Coronary artery (tissue), 2 donors: ENCODE measurements at places on chromosomes 7 and 10.

DNA sequence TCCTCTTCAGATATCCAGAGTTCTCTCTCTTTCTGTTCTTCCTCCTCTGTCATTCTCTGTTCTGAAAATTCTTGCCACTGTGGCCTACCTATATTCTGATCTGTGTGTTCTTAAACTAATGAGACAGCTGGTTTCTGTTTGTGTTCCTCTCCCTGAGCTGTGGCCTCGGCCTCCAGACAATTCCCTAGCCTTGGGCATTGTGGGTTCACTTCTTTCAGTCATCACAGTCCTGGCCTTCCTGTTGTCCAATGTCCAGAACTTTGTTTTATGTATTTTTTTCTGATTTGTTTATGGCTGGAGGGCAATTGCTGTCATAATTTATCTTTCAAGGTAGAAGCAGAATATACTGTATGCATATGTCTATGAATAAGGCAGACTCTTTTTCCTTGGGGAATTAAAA, 173.2 kb upstream of the MTPN start:
- DNase-seq = no peak

- DNase-seq = no peak
Measured at GRCh38 chr7:145848691-145849090, 267.9 kb upstream of the CNTNAP2 start.

GRCh38 chr7:38383281-38383680, 109.8 kb upstream of the TARP start:
- no peak for DNase-seq

GRCh38 chr7:124881981-124882380, 47.6 kb downstream of the POT1 start:
- DNase-seq = no peak

DNA sequence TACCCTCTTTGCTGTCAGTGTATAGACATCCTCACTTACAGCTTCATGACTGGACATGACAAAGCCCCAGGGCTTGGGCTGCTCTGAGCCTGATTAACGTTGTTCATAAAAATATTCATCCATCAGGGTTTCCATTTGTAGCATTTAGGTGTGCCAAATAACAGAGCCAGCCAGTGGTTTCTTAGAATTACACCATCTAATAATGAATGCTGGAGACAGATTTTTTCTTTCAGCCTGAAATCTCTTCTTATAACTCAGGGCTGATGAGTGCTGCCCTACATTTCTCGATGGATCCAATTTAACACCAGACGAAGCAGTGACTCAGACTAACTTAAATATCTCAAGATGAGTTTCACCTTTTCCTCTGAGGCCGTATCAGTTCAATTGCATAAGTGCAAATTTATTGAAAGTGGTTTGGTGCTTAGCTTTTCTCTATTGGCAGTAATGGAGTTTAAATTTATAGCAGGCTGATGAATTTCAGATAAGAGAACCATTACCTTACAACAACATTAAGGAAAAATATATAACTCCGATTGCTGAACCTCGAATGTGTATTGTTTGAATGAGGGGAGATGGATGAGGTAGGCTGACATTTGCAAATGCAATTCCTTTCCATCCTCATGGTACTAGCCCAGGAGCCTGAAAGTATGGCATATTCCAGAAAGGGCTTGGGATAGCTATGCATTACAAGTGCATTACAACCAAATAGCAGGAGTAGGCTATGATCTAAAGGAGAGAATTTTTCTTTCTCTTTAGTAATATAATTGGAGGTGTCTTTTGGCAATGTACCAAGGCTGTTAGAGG, 900.6 kb downstream of the KCNMA1 start:
- DNase-seq = no peak

DNA sequence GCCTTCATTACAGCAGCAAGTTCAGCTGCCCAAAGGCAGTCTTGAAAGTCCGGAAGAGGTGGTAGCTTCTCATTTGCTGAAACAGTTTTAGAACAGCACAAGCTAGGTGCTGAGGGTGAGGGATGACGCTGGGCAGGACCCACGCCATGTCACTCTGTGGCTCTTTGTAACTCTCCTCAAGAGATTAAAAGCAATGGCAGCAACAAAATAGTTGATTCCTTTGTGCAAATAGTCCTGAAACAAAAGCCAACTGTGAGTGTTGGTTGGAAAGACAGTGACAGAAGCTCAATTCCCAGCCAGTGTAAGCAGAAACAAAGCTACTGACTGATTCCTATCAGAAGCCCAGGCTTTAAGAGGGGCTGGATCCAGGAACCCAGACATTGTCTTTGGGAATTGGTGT, 47.6 kb upstream of the AQP1 start:
- no peak for DNase-seq

DNA sequence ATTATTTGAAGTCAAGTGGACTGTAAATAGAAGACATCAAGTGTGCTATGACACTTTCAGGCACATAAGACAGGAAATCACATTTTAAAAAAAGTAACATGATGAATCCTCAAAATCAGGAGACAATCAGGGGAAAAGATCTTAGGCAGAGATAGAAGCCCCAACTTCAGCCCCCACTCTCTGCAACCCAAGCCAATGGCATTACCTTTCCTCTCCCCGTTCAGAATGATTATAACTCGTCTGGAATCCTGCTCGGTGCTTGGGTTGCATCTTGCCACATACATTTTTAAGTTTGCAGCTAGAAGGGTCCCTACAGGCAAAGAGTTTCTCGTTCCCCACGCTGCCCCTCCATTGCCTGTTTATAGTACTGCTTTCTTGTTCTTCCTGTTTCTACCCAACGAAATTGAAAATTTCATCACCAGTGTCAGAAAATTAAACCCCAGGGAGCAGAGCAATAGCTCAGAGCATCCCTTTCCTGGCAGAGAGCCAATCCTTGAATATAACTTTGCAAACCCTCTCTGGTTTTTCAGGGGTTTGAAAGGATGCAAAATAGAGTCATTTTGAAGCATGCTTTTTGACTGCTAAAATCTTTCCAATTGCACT, 260.5 kb upstream of the AOAH start:
- no peak for DNase-seq

GRCh38 chr10:61845950-61846268, 55.6 kb upstream of the ARID5B start:
- DNase-seq = no peak

GRCh38 chr7:5634107-5634950, 147.1 kb downstream of the RNF216 start:
- DNase-seq = no peak

- no peak for DNase-seq
Measured at GRCh38 chr10:46516660-46517416, 39.6 kb downstream of the GPRIN2 start.

GRCh38 chr10:91198781-91199180, 21.7 kb upstream of the PCGF5 start:
- DNase-seq = no peak

- no peak for DNase-seq
Measured at GRCh38 chr7:144822223-144822622, 13.6 kb downstream of the TPK1 start.

DNA sequence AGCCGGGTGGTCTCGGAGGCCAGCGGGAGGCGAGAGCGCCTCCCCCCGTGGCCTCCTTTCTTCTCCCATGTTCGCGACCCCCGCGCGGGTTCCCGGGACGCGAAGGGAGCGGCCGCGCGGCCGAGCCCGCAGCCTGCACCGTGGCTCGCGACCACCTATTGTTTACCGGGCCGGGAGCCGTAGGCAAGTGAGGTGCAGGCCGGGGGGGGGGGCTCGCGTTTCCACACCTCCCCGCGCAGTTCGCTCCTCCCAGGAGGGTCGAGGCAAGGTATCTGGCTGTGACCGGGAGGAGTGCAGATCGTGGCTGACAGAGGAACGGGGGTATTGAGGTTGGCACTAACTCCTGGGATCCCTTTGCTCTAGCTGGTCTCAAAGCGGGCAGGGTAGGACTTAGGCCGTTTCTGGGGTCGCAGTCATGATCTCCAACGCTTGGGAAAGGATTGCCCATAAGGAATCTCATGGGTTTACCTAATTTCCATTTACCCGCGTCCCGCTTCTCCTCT, 734 bp downstream of the PTPN12 start:
- DNase-seq = peak; percentile 78

DNA sequence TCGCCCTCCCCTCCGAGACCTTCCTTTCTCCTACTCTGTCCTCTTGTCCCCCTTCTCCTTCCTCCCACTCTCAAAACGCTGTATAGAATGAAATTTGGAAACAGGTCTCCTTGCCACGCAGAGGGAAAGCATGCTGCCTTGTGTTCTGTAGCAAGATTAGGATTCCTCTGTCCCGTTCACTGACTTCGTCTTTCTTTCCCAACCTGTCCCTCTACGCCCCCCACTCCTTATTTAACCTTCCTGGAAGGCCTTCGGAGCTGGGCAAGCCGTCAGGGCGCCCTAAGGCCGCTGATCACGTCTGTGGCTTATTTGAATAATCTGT, 1.3 kb downstream of the HOXA9 start:
- DNase-seq = no peak

DNA sequence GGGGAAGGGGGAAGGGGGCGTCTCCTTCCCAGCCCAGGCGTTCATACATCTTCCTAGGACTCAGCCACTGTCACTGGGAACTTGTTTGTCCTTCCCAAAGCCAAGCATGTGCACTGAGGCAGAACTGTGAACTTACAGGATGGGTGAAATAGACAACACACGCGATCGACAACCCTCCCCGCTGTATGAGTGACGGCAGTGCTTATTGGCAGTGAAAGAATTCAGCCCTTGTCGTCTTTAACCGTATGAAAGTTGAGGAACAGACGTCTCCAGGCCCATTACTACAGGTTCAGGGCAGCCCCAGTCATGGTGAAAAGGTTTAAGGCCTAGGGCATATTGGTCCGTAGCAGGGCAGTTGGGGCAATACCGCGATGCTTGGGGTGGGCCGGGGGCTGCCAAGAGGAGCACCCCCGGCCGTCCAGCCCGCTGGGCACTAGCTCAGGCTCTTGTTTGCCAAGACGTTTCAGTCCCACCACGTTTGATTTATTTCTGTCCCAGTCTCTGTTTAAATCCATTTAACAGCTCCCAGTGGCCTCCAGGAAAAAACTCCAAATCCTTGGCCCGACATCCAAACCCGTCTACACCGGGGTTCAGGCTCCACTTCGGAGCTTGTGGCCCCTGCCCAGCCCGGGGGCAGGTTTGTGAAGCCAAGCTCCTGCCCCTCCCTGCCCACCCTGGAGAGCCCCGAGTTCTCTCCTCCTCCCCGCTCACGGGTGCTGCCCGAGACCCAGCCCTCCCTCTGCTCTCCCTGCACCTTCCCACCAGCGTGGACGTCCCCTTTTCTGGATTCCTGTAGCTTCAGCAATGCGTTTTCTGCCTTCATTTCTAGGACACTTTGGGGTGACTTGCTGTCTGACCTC, 159.8 kb downstream of the DNAJB6 start:
- DNase-seq = no peak

DNA sequence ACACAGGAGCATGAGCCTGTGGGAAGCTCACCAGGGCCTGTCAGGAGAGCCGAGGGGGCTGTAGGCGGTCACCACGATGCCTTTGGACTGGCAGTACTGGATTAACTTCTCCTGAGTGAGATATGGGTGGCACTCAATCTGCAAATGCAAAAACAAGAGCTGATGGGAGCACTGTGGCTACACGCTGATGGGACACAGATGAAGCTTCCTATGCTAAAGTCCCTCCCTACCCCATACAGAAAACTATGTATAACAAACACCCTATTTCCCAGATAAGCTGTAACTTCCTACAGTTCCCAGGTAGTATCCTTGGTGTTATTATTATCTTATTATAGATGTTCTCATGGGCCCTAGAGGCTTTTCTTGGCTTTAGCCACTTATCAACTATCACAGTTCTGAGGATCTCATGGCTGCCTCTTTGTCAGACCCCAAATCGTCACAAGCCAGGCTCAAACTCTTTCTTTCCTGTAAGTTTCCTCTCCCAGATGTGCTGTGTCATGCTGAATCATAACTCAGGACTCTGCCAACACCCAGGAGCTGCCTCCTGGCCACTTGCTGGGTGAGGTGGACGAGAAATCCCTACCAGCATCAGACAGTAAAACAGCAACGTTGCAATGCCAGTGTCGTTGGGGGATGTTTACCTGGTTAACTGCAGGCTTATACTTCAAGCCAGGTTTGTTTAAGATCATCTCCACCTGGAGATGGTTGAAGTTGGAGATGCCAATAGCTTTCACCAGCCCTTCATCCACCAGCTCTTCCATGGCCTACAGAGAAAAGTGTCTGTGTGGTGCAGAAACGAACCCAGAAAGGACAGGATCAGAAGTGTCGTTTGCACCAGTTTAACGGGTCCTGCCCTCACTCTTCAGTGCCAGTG, 10.3 kb downstream of the AKR1B1 start:
- DNase-seq = no peak

DNA sequence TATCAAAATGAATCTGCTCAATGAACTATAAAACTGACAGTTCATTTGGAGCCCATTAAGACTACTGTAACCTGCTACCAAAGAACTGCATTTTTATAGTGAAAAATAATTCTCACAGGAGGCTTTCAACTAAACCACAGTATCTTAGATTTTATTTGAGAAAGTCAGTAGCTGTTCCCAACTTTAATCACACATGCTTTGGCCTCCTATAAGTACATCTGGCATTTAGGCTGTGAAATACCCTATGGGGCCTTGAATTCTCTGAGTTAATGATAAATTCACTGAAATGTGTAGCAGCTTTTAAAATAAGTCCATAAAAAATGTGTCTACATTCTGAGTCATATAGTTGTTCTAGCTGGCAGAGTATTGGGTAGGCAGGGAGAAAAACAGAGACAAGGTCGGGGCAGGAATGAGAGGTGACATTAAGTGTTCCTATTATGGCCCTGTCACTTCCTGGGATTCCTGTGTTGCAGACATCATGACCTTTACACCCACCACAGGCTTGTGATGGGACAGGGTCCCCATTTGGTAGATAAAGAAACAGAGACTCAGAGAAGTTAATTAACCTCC, 588.8 kb downstream of the REEP3 start:
- DNase-seq = no peak

DNA sequence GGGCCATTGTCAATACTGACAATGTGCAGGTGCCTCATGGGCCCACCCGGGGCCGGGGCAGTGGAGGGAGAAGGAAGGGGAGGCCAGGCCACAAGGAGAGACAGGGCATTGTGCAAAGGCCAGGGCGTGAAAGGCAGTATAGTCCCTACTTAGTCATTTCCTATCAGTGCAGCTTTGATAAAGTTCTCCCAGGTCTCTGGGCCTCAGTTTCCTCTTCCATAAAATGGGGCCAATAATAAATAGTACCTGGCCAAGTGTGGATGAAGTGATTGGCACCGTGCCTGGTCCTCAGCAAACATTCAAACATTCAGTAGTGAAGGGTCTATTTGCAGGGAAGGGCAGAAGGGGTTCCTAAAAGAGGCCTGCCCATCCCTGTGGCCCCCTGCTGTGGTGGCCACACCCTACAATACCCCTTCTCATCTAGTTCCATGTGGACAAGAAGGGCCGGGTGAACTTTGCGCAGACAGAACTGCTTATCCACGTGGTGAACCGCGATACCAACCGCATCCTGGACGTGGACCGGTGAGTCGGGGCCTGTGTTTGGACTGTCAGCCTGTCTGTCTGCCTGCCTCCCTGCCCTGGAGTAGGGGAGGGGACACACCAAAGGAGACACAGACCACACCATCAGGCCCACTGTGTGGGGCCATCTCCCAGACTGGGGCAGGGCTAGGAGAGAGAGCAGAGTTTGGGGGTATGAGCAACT, 36.9 kb upstream of the VSIR start:
- no peak for DNase-seq

- no peak for DNase-seq
Measured at GRCh38 chr10:96417441-96417840, 58.6 kb upstream of the OPALIN start.
